ENCODE measurements at places on chromosomes 5 and 9. TPM values are rescaled to one million over a fixed set of nuclear protein-coding genes. Genes with fewer than 3 reads are reported as not detected.

The MAMDC4 gene
- 1.9 TPM for total RNA-seq

The CEP120 gene
- total RNA-seq: 19.2 TPM

The TSTD2 gene
- total RNA-seq: 36.3 TPM

GRCh38 chr5:176998828-176999227, 7.8 kb downstream of the UIMC1 start:
- no peak overlapping the region for H3K27ac ChIP-seq
- H3K27me3 ChIP-seq: no peaks in the 10 kb centered on the region
- no peak for DNase-seq

DNA sequence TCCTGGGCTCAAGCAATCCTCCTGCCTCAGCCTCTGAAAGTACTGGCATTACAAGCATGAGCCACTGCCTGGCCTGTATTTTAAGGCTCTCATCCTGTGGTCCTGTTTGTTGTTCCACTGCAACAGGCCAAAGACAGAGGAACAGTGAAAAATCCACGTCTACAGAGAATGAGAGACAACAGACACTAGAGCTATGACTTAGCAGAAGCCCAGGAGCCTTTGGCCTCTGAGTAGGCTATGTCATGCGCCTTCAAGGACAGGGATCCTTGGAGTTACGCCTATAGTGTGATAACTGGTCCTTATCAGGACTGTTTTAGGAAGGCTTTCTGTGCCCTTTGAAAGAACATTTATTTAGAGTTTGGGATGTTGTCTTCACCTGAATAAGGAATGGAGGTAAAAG, 10.5 kb downstream of the POC5 start:
- H3K27me3 ChIP-seq: no peaks in the 10 kb centered on the region
- H3K4me1 ChIP-seq: no peaks in the 10 kb centered on the region
- no peak for DNase-seq
- H3K4me3 ChIP-seq: no peak overlapping the region
- H3K27ac ChIP-seq: no peak overlapping the region
